Mesothelial cell of epicardium (in vitro differentiated cells): ENCODE measurements at places on chromosomes 2 and 18. TPM values are rescaled to one million over a fixed set of nuclear protein-coding genes. Genes with fewer than 3 reads are reported as not detected.

The TGFA gene
- 0.77 to 0.96 TPM (median 0.78 TPM) in 3 replicates for total RNA-seq

The COL4A3 gene
- not detected in 3 replicates for total RNA-seq

DNA sequence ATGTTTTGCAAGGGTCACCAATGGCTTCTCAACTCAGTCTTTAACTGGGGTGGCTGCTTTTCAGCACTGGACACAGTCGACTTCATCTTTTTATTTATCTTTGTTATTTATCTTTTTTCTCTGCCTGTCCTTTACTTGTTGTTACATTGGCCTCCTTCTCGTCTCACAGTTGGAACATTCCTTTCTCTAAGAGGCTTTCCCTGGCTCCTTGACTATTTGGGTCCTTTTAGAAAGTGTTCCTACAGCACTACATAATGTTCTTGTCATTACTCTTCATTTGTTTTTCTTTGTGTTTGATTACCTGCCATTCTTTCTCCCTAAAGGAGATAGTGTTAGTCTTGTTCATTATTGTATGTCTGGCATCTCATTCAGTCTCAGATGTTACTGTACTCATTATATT lies 122.0 kb downstream of the KIAA1328 start:
- no peak overlapping the region for H3K4me3 ChIP-seq
- no peak for DNase-seq
- H3K27ac ChIP-seq, result no peak overlapping the region
- no peaks in the 10 kb centered on the region for H3K27me3 ChIP-seq
- peaks cover 14% of the 10 kb centered on the region for H3K4me1 ChIP-seq
- H3K36me3 ChIP-seq, result peaks cover 3% of the 10 kb centered on the region

- H3K4me1 ChIP-seq, result no peaks in the 10 kb centered on the region
- H3K36me3 ChIP-seq, result no peaks in the 10 kb centered on the region
- no peak for DNase-seq
- H3K27me3 ChIP-seq, result no peaks in the 10 kb centered on the region
- no peak overlapping the region for H3K27ac ChIP-seq
- no peak overlapping the region for H3K4me3 ChIP-seq
These were observed 144.1 kb upstream of the MGAT5 start for GRCh38 chr2:134109725-134110124.

DNA sequence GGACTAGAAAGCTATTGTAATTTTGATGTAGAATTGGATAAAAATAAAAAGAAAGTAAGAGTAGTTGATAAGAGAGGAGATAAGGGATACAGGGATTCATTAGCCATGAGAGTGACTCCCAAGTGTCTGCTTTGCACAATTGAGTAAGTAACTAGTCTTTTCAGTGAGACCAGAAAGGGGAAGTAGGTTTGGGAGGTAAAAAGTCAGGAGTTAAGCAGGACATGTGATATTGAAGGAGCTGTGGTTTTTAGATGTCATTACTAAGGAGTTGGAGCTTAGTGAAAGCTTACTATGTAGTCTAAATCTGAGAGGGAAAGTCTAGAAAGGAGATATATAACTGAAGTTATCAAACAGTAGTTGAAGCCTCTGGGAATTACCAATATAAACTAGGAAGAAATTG lies 93.4 kb downstream of the SLC5A7 start:
- H3K36me3 ChIP-seq, result no peaks in the 10 kb centered on the region
- no peaks in the 10 kb centered on the region for H3K27me3 ChIP-seq
- no peak for DNase-seq
- H3K4me1 ChIP-seq, result no peaks in the 10 kb centered on the region
- H3K27ac ChIP-seq, result no peak overlapping the region
- no peak overlapping the region for H3K4me3 ChIP-seq
